ENCODE measurements at places on chromosomes 5 and 9.

DNA sequence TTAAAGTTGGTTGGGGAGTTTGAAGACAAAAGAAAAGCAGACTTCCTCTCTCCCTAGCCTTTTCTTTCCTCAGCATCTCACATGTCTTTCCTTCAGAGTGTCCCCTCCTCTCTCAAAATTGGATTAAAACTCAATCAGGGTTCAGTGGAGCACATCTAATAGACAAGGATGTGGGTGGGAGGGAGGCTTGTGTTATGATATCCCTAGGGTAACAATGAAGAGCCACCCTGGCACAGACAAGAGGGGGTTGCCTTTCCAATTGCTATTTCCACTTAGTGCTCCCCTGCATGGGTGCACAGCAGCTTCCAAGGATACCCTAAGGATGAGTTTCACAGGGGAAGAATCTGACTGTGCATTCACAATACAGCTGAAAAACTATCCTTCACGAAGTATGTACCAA, 585.2 kb upstream of the C9orf72 start:
- no peak for DNase-seq

DNA sequence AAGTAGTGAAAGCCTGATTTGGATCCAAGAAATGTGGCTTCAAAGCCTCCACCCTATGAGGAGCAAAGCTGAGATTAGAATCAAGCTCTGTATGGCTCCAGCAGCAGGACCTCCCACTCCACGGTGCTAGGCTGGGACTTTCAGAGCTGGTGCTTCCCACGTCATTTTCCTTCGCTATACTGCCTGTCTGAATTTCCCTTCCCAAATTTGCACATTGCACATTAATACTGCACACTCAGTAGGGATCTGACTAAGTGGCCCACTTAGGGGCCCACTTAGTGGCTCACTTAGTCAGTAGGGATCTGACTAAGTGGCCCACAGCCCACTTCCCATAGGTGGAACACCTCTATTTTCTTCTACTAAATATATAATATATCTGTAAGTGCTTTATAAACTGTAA, 14.1 kb upstream of the SPDL1 start:
- no peak for DNase-seq

DNA sequence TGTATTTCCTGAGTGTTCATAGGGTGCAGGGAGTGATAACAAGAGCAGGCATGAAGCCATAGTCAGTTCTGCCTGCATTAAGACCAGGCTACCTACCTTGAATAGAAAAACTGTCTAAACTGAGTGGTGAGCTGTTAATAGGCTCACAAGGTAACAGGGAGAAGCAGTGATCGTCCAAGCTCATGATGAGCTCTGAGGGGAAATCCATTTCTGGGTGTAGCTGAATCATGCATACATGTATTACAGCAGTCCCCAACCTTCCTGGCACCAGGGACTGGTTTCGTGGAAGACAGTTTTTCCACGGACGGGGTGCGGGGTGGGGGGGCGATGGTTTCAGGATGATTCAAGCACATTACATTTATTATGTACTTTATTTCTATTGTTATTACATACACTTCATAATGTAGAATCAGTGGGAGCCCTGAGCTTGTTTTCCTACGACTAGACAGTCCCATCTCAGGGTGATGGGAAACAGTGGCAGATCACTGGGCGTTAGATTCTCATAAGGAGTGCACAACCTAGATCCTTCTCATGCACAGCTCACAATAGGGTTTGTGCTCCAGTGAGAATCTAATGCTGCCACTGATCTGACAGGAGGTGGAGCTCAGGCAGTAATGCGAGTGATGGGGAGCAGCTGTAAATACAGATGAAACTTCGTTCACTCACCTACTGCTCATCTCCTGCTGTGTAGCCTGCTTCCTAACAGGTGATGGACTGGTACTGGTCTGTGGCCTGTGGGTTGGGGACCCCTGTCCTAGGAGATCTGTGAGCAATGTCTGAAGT, 100.0 kb upstream of the IL6ST start:
- DNase-seq: no peak

DNA sequence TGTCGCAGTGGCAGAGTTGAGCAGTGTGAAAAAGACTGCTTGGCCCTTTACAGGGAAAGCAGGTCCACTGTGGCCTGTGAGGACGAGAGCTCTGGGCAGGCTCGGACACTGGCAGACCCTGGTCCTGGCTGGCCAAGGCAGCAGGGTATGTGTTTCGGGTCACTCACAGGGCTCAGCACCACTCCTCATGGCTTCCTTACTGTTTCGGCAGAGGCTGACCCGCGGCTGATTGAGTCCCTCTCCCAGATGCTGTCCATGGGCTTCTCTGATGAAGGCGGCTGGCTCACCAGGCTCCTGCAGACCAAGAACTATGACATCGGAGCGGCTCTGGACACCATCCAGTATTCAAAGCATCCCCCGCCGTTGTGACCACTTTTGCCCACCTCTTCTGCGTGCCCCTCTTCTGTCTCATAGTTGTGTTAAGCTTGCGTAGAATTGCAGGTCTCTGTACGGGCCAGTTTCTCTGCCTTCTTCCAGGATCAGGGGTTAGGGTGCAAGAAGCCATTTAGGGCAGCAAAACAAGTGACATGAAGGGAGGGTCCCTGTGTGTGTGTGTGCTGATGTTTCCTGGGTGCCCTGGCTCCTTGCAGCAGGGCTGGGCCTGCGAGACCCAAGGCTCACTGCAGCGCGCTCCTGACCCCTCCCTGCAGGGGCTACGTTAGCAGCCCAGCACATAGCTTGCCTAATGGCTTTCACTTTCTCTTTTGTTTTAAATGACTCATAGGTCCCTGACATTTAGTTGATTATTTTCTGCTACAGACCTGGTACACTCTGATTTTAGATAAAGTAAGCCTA, 15.7 kb downstream of the SQSTM1 start:
- no peak for DNase-seq

GRCh38 chr5:29229461-29229860, 1964.0 kb upstream of the CDH6 start:
- DNase-seq: no peak

GRCh38 chr5:120538149-120538548, 74.0 kb downstream of the PRR16 start:
- no peak for DNase-seq

- DNase-seq: peak; percentile 10
Observed at GRCh38 chr9:125346080-125346732, 84.6 kb downstream of the GAPVD1 start.

DNA sequence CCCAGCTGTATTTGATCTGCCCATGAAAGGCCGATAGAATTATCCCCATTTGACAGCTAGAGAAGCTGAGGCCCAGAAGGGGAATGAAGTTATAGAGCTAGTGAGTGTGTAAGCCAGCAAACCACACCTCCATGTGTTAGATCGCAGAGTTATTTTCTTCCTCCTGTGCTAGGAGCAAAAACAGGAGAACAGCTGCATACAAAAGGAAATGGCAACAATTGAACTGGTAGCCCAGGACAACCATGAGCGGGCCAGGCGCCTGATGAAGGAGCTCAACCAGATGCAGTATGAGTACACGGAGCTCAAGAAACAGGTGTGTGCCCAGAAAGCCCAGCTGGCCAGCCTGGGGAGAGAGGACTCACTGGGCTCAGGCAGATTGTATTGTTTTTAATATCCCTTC, 30.4 kb downstream of the RAB14 start:
- no peak for DNase-seq

DNA sequence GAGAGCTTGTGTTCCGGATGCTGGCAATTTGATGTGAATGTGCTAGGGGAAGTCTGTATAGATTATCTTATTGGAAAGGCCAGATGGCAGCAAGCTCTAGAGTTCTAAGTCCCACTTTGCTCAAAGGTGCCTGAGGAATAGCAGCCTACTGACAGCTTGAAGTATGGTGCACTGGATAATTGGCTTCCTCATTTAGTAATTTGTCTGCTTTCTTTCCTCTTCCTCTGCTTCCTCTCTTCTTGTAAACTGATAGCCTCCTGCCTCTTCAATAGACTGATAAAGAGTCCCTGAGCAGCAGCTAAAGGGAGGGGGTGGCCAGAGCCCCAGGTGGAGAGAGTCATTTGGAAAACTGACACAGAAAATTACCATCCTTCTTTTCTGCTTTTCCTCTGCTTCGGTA, 177.3 kb downstream of the FGF1 start:
- peak; percentile 55 for DNase-seq

GRCh38 chr5:428754-429452, 14.1 kb upstream of the EXOC3 start:
- no peak for DNase-seq

GRCh38 chr5:168011096-168011495, 280.3 kb upstream of the WWC1 start:
- no peak for DNase-seq

DNA sequence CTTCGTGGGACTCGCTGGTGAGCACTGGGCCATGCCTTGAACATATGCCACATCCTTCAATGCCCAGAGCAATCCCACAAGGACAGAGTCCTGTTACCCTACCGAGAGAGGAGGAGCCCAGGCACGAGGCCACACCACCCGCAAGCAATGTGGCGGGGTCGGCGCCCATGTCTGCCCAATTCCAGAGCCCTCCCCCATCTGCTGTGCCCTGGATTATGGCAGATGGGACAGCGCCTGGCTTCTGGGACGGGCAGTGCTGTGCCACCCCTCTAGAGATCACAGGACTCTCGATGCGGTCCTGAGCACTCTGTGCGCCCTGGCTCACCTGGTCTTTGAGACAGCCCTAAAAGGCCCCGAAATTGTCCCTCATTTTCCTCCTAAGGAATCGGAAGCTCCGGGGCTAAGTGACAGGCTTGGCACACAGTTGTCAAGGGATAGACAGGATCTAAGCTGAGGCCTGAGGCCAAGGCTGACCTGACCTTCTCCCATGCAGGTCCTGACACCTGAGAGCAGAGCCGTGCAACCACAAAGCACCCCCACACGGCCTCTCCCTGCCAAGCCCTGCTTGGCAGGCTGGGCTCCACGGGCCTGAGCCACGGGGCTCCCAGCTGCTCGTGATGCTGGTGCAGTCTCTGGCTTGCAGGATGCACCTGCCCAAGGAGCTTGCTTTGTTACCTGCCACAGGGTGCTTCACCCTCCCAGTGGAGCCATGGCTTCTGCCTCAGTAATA, 48.8 kb downstream of the PRRT1B start:
- DNase-seq: no peak

DNA sequence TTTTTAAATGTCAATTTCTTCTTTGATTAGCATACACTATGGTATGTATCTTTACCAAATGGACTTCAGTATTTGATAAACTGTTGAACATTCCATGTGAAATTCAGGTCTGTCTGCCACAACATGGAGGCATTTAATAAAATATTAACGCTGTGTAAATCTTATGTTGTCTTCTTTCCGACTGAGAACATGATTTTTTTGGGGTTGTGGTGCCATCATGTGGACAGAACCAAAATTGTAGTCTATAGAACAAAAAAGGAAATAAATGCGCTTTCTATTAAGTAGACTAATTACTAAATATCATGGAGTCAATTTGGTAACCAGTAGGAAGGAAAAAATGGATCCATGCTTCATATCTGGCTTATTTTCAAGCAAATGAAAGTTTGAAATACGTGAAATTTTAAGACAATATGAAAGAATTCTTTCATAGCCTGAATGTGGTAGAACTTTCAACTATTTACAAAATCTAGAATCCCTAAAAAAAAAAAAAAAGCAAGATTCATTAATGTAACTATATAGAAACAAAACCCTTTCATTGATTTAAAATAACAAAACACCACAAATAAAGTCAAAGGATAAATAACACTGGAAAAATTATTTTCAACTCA, 2.8 kb upstream of the PLK2 start:
- no peak for DNase-seq

DNA sequence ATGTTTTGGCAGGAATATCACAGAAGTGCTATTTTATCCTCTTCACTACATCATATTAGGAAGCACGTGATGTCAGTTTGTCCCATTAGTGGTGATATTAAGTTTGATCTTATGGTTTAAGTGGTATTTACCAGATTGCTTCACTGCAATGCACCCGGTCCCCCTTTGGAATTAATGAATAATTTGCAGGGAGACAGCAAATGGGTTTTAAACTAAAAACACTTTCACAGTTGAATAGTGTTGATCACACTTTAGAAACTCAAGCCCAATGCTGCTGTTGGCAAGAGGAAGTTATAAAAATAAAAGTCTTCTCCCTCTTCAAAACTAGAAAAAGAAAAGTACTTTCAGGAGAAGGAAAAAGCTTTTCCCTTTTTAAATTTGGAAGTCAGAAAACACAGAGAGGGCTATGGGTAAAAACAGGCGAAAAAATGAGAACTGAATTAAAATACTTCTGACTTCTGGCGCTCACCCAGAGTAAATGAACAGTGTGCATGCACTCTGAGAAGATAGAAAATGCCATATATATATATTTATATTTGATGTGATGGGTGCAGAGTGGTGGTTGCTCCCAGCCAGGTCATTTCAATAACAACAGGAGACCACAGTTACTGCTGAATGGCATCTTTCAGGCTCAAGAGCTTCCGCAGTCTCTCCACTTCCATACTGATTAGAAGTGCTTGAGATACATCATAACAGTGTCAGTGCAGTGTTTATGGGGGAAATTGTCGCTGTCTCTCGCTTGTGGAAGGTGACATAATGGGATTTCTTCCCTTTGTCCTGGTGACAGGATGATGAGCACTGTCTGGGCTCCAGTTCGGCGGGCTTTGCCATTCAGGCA, 278.0 kb downstream of the ZSWIM6 start:
- no peak for DNase-seq

DNA sequence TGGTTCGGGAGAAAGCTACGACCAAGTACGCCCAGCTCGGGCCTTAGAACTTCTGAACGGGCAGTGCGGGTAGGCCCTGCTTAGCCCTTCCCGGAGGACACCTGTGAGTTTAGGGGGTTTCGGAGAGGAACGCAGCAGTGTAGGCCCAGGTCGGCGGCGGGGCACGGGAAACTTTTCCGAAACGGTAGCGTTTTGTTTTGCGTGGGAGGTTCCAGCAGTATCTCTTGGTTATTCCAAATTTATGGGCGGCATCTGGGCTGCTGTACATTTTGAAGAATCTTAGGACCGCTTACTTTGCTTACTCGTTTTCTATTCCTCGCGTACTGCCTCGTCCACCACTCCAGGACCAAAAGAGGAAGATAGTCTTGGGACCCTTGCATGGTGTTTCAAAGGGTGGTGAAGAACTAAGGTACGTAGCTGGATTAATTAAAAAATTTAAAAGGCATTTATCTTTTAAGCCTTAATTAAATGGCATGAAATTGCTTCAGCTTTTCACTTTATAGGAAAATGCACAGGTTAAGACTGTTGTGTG, 492 bp downstream of the TENT2 start:
- no peak for DNase-seq

GRCh38 chr9:135166565-135166964, 79.1 kb downstream of the OLFM1 start:
- no peak for DNase-seq

GRCh38 chr5:74096325-74096724, 470.3 kb downstream of the ARHGEF28 start:
- DNase-seq: no peak

DNA sequence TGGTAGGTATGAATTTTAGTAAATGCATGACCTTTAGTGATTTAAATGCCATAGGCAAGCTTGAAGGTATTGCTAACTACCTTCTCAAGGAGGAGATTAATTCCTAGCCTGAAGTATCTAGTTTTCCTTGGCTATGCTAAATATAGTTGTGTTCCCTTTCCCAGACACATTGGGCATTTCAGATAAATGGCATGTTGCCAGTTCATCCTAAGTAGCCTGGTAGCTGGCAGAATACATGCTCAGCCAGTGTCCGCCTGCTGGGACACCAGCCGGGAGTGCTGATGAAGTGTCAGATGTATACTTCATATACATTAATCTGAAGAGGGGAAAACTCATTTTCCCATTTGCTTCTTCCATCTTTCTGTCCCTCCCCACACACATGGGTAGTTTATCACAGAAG, 196.9 kb downstream of the MAST4 start:
- DNase-seq: no peak

- DNase-seq: no peak
Observed at GRCh38 chr5:115313052-115313451, 16.6 kb upstream of the CCDC112 start.

Data from NCI-H2029 treated with DMSO at 0.1 percent for 48 hours (cell line).